Activated naive CD4-positive, alpha-beta T cell (primary cell): ENCODE measurements at places on chromosomes 12 and 14.

DNA sequence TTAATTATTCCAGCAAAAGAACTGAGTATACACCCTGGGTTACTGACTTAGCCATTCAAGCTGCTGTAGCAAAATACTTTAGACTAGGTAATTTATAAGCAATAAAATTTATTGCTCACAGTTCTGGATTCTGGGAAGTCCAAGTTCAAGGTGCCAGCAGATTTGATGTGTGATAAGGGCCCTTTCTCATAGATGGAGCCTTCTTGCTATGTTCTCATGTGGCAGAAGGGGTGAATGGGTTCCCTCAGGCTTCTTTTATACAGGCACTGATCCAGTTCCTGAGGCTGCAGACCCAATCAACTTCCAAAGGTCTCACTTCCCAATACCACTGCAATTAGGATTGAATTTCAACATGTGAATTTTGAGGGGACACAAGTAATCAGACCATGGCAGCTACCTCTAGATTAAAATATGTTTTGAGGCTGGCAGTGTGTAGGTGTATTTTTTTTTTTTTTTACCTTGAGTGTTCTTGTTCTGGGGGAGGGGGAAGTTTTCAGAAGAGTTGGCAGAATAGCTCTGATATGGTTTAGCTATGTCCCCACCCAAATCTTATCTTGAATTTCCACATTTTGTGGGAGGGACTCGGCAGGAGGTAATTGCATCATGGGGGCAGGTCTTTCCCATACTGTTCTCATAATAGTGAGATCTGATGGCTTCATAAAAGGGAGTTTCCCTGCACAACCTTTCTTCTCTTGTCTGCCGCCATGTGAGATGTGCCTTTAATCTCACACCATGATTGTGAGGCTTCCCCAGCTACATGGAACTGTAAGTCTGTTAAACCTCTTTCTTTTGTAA, 178.2 kb downstream of the RASSF9 start:
- no peak for DNase-seq

DNA sequence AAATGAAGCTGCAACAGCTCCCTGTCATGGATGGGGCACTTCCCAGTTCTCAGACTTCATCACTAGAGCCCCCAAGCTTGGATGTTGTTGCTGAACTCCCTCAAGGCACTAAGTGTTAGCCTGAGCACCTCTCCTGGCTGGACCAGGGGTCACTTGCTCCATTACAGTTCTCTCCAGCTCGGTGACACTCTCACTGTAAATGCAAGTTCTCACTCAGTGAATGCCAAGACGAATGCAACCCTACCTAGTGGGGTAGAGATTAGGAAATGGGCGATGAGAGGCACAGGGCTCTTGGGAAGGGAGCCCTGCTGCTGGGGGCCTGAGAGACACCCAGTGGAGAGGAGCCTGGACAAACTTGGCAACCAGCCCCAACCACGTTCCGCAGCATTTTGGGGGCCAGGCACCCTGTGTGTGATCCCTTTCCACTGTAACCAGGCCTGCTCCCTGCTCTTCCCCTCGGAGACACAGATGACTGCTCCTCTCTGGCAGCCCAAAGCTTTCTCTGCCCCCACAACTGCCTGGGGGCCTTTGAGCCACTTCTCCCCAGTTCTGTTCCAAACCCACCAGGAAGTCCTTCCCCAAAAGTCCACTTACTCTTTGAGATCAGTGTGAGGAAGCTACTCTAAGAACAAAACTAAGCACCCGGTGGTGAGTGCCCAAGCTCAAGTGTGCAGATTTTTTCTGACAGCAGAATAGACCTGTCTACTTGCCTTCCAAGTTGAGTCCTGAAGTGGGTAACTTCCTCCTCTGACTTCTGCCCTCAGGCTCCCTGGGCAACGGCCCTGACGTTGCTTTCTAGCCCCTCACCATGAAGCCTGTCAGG, 8.0 kb upstream of the SELPLG start:
- no peak for DNase-seq

DNA sequence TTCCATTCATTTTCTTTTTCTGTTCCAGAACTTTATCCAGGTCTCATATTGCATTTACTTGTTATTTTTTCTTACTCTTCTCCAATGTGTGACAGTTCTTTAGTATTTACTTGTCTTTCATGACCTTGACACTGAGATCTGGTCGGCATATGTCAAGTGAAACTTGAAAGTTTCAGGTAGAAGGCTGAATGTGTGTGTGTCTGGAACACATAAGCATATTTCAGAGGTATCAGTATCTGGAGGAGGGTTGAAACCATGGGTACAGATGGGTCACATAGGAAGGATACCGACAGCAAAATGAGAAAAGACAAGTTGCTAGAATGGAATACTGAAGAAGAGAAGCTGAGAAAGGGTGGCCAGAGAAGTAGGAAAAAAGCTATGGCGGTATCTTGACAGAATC, 22.5 kb upstream of the PTGDR start:
- DNase-seq = no peak

- DNase-seq = no peak
Observed at GRCh38 chr12:33967760-33968159, 54.5 kb upstream of the ALG10 start.
